AG09309 (cell line): ENCODE measurements at places on chromosomes 13 and 19.

GRCh38 chr19:10219678-10220077, 11.5 kb downstream of the S1PR2 start:
- no peak for DNase-seq

DNA sequence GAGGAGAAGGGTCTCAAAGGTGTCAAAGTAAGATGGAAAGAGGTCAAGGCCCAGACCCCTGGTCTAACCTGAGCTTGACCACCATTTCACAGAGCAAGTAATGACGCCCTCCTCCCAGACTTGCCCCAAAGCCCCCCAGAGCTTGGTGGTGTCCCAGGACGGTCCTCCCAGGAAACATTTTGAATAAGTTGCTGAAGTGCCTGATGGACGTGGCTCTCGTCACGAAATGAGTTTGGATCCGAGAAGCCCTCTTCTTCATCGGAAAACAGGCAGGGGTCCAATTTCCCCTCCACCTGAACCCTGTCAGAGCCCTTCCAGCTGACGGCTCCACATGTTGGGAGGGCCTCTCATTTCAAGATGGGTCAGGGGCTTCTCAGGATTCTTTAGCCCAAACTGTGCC, 54.5 kb upstream of the TPM4 start:
- no peak for DNase-seq

DNA sequence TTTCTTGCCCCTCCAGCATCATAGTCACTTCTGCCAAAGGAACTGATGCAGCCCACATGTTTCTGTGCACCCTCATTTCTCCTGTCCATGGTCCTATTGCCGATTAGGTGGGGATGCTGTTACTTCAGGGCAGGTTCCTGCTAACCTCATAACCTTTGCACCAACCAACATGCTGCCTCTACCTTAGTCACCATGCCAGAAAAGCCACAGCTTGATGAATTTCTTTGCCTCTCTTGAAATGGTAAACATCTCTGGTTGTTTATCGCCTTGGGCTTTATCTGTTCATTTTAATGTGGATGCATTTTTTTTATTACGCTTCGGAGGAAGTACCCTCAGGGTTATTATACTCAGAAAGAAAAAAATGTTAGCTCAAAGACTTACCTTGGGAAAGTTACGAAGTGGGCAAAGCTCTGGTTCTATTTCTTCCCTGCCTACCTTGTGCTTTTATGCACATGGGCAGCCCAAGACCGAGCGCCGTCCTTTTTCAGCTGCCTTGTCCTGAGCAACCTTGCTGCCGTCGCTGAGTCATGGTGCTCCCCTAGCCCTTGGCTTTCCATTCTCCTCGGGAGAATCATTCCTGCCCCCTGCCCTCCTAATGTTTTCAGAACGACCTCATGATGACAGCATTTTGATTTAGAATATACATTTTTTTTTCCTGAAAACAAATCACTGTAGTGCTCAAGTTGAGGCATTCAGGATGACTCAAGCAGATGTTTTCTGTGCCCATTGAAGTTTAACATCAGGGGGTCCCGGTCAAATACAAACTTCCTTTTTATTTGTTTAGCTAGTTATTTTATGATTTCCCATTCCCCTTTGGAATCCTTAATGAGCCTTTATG, 280.0 kb downstream of the SHISA2 start:
- DNase-seq = no peak

GRCh38 chr19:41619018-41619556, 7.8 kb downstream of the CEACAM4 start:
- DNase-seq = no peak

DNA sequence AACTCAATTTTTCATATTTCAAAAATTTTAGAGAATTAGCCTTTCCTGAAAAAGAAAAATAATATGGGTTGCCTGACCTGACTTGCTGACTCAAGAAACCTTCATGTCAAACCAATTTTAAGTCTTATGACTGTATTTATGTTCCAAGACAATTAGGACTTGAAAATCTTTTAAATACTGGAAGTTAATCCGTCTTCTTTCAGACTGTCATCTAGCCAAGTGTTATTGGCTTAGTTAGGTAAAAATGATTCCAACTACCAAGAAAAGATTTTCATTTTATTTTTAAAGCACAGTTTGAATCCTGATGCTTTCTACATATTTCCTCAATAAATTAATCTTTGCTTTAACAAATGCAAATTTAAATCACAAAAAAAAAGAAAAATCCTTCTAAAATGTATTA, 337.6 kb downstream of the SLITRK6 start:
- no peak for DNase-seq

DNA sequence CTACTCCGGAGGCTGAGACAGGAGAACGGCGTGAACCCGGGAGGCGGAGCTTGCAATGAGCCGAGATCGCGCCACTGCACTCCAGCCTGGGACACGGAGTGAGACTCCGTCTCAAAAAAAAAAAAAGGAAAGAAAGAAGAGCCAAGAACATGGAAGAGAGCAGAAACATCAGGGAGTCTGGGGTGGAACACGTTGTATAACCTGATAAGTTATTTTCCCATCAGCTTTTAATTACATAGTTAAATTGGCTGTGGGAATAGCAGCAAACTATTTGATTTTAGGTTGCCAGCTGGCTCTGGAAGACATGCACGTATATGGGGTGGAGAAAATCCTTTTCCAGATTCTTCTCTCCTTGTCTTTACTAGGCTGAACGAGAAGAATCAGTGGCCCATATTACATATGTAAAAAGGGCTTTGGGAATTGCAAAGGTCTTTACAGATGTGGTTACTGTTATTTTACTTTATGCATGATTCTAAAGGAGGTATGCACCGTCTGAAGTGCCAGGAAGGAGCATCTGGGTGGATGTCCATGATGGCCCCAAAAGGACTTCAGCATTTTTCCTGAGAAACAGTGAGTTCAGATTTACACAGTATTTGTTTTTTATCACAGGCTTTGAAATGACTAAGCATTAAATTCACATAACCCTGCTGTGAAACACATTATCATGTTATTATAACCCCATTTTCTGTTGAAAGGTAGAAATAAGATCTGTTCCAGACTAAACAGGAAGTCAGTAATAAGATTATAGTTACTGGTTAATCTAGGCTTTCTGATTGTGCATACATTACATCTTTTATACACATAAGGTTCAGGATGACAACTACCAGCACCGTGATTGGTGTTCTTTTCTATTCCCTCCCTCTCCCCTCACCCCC, 4.6 kb upstream of the NAA16 start:
- no peak for DNase-seq

DNA sequence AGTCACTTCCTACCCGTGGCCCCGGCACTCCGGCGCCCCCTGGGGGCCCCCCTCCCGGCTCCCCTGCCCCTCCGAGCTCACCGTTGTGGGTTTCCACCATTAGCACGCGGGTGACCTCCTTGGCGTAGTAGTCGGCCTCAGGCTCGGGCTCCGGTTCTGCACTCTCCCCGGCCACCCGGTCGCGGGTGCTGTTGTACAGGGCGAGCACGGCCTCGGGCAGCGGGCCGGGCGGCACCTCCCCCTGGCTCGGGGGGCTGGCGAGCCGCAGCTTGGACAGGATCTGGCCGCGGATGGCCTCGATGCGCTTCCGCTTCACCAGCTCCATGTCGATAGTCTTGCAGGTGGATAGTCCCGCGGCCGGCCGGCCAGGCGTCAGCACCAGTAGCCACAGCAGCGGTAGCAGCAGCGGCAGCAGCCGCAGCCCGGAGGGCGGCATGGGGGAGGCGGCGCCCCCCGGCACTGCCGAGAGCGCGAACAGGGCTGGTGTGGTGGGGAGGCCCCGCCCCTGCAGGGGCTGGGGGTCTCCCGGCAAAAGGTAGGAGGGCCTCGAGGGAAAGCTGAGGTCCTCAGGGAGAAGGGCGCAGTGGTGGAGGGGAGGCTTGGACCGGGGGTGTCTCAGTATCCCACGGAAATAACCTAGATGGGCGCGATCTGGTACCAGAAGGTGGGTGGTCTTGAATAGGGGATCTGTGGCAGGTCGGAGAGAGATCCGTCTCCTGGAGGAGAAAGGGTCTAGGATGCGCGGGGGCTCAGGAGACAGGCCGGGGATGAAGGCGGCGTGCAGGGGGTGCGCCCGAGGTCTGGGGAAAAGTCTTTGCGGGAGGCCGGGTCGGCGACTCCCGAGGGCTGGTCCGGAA, 885 bp downstream of the TGFB1 start:
- no peak for DNase-seq

DNA sequence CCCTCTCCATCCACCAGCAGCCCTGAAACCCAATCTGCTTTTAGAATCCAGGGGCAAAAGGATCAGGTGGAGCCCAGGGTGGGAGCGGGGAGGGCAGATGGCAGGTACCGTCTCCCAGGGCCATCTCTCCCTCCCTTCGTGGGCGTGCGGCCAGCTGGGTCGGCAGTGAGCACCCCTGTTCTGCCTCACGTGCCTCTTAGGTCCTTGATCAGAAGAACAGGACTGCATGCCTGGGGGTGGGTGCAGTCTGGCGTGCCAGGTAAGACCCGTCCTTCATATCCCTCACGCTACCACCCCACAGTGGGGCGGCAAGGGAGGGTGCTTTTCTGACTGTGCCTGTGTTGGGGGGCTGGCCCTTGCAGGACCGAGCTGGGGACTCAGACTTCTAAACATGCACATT, 2.0 kb downstream of the SLC8A2 start:
- DNase-seq = no peak

- DNase-seq = no peak
Observed at GRCh38 chr13:72808917-72809500, 27.1 kb downstream of the PIBF1 start.

- no peak for DNase-seq
Observed at GRCh38 chr19:52946322-52947310, 16.1 kb downstream of the ZNF816 start.

GRCh38 chr19:13701624-13702023, 62.7 kb upstream of the MRI1 start:
- DNase-seq = no peak

DNA sequence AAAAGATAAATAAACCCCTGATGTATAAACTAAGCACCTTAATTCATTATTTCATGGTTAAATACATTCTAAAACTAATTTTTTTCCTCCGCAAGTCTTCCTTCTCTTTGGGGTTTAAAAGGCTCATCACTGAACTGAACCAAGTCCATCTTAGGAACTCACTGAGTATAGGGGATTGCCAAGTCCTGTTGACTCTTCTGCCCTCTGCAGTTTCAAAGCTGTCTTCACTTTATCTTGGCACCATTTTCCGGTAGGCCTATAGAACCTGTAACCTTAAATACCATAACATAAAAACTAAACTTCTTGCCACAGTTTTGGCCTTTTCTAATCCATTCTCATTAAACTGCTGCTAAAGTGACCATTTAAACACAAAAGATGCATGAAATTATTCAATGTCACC, 66.5 kb upstream of the USPL1 start:
- DNase-seq = peak; percentile 7

- DNase-seq = no peak
Observed at GRCh38 chr19:3987619-3988371, 2.5 kb upstream of the EEF2 start.

GRCh38 chr19:35216833-35217648, 11.5 kb downstream of the FAM187B start:
- no peak for DNase-seq

- DNase-seq = no peak
Observed at GRCh38 chr13:102930566-102930965, 84.7 kb downstream of the ERCC5 start.

DNA sequence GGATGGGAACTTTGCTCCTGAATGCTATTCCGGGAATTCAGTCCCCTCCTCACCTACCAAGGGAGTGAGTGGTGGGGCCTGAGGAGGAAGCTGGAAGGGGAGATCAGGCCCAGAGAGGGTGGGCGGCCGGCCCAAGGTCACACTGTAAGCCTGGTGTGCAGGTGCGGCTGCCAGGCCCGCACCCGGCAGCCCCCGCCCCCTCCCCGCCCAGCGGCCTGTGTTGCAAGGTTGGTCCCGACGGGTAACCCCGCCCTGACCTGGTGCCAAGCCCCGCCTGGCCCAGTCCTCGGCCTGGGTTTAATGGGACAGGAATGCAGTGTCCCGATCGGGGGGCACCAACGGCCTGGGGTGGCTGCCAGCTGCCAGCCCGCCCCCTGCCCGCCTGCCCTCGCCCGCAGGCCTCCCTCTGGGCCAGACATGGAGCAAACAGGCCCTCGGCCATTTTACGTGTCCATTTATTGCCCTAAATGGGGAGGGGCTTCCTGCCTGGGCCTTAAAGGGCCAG, 5.5 kb downstream of the ZBTB7A start:
- DNase-seq = no peak

- DNase-seq = no peak
Observed at GRCh38 chr13:106859533-106859904, 291.6 kb upstream of the ARGLU1 start.

GRCh38 chr19:7676376-7676775, 514 bp upstream of the MCEMP1 start:
- DNase-seq = no peak

DNA sequence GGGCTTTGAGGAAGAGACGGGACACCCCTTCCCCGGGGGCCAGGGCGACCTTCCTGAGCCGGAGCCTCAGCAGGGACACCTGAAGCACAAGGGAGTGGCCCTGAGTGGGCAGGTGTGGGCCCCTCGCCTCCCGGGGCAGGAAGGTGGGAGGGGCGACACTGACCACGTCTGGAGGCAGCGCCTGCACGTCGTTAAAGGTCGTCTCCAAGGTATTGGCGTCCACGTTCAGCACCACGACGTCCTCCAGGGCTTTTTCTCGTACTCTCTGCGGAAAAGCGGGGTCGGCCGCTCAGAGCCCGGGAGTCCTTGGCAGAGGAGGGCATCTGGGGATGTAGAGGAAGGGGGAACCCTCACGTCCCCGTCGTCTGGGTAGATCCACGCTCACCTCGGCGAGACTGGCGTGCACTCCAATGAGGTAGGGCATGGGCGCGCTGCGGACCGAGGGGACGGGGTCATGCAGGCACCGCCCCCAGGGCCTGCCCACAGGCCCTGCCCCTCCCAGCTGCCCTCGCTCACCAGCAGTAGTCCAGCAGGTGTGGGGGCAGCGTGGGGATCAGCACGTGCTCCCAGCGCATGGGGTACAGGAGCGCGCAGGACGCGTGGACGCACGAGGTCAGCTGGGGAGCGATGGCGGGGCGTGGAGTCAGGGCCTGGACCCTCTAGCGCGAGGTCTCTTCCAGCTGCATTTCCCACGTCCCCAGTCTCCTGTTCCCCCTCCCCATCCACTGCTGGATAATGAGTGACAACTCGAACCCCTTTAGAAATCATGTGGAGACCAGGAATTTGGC, 6.1 kb downstream of the DENND1C start:
- no peak for DNase-seq

GRCh38 chr19:2636897-2637683, 65.4 kb downstream of the GNG7 start:
- DNase-seq = no peak

GRCh38 chr13:45851956-45852355, 403 bp upstream of the SIAH3 start:
- no peak for DNase-seq
